PC-9 (cell line): ENCODE measurements at places on chromosomes 2 and 18. TPM values are rescaled to one million over a fixed set of nuclear protein-coding genes. Genes with fewer than 3 reads are reported as not detected.

The SATB2 gene
- 7.3 and 7.8 TPM in 2 replicates for total RNA-seq

The MC4R gene
- total RNA-seq, result not detected in 2 replicates

The SULT1C4 gene
- not detected in 2 replicates for total RNA-seq

The CDH19 gene
- not detected in 2 replicates for total RNA-seq

The TLX2 gene
- total RNA-seq, result 3.1 and 3.8 TPM in 2 replicates

The POMC gene
- not detected in 2 replicates for total RNA-seq

The ZBTB7C gene
- not detected in 2 replicates for total RNA-seq

The RIT2 gene
- total RNA-seq, result not detected in 2 replicates

The AMER3 gene
- total RNA-seq, result not detected in 2 replicates

The SNED1 gene
- 2.8 and 9.6 TPM in 2 replicates for total RNA-seq

The VWA3B gene
- not detected in 2 replicates for total RNA-seq

The PPP1R1C gene
- total RNA-seq, result 13.4 and 27.5 TPM in 2 replicates
